ENCODE measurements at places on chromosomes 1 and 21. TPM values are rescaled to one million over a fixed set of nuclear protein-coding genes. Genes with fewer than 3 reads are reported as not detected.

Gene ADAM30
- total RNA-seq, result not detected

DNA sequence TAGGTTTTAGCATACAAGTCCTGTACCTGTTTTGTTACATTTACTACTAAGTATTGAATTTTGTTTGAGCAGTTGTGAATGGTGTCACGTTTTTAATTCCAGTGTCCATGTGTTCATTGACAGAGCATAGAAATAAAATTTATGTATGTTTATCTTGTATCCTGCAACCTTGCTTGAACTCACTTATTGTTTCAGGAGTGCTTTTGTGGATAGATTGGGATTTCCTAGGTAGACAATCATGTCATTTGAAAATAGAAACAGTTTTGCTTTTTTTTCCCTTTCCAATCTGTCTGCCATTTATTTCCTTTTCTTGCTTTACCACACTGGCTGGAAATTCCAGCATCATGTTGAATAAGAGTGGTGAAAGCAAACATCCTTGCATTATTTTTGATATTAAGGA, 15.0 kb upstream of the ABCG1 start:
- DNase-seq, result no peak

- DNase-seq, result no peak
Observed at GRCh38 chr1:157734321-157734720, 33.8 kb upstream of the FCRL3 start.

Gene TIAM1
- total RNA-seq, result 9.2 TPM

Gene KCNK1
- 0.90 TPM for total RNA-seq

Data from IMR-90 (cell line).